ENCODE measurements at places on chromosomes 12 and 14.

DNA sequence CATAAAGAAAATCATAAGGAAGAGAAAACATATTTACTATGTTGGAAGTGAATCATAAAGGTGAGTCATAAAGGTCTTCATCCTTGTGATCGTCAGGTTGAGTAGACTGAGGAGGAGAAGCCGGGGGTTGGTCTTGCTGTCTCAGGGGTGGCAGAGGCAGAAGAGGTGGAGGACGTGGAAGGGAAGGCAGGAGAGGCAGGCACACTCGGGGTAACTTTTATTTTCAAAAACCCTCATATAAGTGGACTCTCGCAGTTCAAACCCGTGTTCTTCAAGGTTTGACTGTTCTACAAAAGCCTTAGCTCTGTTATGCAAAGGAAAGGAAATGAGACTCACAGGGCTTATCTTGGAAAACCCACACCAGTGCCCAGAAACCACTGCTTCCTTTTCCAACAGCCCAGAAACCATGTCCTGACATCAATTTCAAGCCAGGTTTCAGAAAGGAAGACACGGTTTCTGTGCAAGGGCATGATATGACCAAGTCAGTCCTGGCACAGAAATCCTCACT, 14.0 kb downstream of the SMCO2 start:
- DNase-seq, result peak; percentile 43

- DNase-seq, result no peak
Measured at GRCh38 chr12:13049816-13050215, 5.6 kb downstream of the FAM234B start.

- DNase-seq, result peak; percentile 11
Measured at GRCh38 chr14:90721619-90722305, 94.5 kb downstream of the TTC7B start.

GRCh38 chr12:113980537-113981337, 14.6 kb upstream of the RBM19 start:
- peak; percentile 44 for DNase-seq

DNA sequence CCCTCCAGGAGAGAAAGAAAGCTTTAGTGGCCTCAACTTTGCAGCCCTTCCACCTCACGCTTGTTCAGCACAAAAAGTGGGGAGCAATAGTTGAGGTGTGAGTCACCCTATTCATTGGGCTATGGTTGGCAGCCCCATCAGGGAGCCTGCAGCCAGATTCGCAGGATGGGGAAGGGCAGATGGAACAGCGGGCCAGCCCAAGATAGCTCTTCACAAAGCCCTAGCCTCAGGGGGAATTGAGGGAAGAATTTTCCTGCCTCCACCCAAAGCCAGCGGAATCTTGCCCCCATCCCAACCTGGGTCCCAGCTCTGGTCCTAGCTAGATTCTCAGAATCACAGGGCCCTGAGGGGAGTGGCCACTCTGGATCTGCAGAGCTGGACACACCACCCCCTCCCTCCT, 3.6 kb upstream of the KRT5 start:
- no peak for DNase-seq

GRCh38 chr12:1619587-1619986, 9.4 kb upstream of the WNT5B start:
- no peak for DNase-seq

DNA sequence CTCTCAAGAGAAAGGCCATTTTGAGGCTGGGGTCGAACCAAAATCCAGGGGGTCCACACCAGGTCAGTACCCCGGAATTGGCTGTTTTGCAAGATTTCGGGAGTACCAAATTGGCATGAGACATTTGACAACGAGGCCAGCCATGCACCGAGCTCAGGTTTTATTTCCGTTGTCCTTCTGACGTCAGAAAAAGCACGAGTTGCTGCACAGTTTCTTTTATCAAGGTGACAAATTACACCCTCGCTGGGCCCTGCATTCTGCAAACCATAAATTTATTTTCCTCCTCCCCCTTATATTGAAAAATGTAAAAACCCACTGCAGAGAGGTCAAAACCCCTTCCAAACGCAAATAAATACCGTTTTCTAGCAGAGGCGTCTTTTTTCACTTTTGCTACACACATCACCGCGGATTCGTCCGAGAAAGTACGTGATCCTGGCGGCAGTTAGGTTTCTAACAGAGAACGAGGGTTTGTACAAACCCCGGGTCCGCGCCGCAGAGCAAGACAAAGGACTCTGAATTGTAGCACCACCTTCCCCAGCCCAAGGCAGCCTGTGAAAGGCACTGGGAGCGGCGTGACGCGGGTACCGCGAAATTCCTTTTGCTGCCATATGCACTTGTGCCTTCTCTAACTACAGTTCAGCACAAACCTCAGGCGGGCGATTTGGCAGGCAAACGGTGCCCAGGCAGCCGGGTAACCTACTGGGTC, 1.8 kb downstream of the SLC38A1 start:
- DNase-seq, result peak; percentile 8

- DNase-seq, result no peak
Measured at GRCh38 chr12:75774261-75775052, 257.1 kb downstream of the PHLDA1 start.

GRCh38 chr14:101980700-101981099, 16.3 kb downstream of the DYNC1H1 start:
- peak; percentile 77 for DNase-seq

DNA sequence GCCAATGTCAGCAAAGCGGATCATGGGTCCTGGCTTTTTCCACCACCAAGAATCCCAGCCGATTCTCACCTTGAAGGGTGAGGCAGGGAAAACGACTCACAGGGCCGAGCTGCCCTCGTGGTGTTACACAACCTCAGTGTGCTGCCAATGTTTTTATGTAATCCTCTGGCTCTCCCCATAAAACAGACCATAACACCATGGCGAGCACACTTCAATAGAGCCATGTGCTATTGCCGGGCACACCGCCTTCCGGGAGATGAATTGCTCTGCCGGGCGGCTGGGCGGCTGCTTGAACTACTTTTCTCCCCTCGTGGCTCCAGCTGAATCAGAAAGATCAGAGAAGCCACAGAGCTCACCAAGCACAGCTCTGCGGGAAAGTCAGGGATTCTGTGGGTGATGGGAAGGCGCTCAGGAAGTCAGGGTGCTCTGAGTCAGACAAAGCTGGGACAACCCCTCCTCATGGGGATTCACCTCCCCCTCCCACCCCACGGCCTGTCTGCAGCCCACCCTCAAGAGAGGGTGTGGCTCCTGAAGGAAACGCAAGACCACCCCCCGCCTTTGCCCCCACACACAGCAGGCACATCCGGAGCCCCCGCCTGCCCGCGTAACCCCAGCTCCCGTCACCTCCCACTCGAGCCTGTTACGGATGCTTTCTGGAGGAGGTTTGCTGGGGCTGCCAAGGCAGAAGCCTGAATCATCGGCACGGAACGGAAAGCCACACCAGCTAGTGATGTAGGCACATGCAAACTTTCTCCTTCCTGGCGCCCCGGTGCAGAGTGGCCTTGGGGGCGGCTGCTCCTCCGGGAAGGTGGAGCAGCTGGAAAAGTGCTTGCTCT, 1.8 kb downstream of the GALNT9 start:
- peak; percentile 90 for DNase-seq

DNA sequence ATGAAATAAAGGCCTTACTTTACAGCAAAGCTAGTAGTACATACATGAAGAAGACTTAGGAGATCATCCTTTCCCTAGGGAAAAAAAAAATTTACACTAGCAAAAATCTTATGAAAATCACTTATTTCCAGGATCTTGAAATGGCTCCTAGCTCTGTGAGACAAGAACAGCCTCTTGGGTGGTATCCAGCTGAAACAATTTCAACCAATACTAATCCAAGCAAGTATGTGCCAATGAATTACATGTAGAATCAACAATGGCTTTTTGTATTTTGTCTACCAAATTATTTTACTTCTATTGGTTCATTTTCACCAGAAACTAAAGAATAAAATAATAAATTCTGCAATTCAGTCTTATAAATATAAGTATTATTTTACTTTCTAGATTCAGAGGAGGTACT, 2.7 kb upstream of the SLCO1A2 start:
- DNase-seq, result no peak

DNA sequence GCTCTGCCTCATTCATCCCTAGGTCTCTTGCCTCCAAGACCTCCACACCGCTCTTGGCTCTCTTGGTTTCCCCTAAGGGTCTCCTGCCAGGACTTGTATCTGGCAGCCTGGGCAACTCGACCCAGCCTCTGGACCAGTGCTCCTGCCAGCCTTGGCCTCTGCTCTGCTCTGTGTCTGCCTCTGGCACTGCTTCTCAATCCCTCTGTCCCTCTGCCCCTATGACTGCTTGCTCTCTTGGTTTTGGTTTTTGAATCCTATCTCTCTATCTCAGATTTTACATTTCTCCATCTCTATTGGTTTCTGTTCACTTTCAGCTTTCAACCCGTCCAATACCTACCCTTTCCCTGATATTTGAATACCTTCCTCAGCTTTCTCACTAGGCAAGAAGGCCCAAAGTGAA, 6.3 kb downstream of the ITGA5 start:
- DNase-seq, result no peak

DNA sequence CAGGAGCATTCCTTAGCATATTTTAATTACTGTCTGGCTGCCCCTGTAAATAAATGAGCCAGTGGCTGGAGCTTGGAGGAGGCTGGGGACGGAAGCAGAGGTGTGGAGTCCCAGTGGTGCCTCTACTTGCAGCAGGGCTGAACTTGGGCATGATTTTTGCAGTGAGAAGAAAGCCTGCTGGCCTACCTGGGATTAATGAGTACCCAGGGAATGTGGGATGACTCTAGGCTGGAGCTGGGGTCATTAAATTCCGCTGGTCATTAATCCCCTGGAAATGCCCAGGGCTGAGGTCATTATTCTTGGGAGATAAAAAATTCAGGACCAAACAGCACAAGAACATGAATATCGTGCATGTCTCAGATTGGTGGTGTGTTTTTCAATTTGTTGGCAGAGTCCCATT, 753.3 kb downstream of the VRK1 start:
- DNase-seq, result no peak

DNA sequence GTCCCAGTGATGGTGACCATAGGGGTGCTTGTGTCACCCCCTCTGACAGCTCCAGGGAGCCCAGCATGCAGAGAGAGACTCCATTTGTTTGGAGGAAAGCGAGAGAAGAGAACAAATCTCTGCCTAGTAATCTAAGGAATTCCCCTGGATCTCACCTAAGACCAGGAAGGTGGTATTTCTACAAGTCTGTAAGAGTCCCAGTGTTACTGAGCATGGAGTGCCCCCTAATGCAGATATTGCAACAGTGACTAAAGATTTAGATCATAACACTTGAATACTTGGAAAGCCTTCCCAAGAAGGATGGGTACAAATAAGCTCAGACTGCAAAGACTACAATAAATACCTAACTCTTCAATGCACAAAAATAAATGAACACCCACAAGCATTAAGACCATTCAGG, 360.4 kb upstream of the GARIN6 start:
- DNase-seq, result no peak

DNA sequence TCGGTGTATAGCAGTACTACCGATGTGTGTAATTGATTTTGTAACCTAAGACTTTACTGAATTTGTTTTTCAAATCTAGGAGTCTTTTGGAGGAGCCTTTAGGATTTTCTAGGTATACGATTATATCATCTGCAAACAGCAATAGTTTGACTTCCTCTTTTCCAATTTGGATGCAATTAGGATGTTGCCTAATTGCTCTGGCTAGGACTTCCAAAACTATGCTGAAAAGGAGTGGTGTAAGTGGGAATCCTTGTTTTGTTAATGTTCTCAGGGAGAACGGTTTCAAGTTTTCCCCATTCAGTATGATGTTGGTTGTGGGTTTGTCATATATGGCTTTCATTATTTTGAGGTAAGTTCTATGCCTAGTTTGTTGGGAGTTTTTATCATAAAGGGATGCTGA, 171.6 kb upstream of the PDE3A start:
- no peak for DNase-seq

DNA sequence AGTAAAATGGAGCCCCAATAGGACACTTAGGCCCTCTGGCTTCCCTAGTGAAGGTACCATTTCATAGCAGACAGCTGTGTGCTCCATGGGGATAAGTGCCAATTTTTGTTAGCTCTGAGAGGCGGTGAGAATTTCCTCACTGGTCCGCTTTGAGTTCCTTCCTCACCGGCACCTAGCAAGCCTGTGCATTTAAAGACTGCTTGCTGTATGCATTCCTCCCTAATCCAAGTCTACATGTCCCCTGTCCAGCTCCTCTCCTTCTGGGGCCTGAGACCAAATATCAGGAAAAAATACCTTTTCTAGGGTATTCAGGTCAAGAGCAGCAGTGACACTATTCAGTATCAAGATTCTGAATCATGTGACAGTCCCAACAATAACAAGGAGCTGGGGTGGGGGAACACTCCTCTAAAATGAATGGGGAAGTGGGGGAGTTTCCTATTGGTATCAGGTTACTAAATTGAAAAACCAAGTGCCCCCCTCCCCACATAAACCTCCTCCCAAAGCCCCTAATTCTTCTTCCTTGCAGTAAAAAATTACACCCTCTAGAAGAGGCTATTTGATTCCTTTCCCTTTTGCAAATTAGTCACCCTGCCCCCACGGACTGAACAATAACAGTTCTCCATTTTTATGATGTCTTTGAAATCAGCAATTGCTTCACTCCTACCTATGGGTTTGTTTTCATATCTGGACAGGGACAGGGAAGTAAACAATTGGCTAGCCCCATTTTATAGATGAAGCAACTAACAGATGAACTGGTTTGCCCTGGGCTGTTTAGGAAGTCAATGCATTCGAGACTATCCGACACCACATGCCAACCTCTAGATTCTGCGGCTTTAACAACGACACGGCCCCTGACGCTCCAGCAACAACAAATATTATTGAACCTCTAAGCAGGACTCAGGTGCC, 28.9 kb downstream of the BCL11B start:
- DNase-seq, result no peak

DNA sequence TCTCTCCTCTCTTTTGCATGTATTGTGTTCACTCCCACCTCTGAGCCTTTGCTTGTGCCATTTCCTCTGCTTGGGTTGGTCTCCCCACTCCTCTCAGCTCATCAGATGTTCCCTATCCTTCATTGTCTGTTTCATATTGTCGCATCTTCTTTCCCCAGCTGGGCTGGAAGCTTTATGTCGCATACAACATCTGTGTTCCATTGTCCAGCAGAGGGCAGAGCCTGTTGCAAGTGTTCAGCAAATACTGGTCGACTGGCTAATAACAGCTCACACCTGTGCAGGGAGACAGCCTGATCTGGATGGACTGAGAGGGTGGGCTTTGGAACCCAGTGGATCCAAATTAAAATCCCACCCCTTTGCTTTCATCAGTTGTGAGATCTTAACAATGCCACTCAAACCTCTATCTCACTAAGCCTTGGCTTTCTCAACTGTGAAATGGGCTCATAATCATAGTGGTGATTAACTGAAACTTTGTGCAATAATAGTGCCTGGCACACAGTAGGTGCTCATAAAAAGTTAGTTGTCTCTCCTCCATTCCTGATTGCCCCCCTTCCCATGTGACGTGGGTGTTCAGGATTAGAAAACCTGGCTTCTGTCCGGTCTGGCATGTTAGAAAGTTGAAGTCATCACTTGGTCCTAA, 75.8 kb downstream of the RIN3 start:
- no peak for DNase-seq
